ENCODE measurements at places on chromosomes 5 and 9.
A peak's percentile ranks its signal among the peaks of the same experiment; 100 is the strongest.

GRCh38 chr9:121837113-121837961 lies 185.9 kb downstream of the DAB2IP start:
- DNase-seq: peak; percentile 51

GRCh38 chr9:85212887-85213286 lies 528.9 kb downstream of the AGTPBP1 start:
- no peak for DNase-seq

- DNase-seq: no peak
These were observed 55.1 kb downstream of the MPDZ start for GRCh38 chr9:13224366-13224765.

DNA sequence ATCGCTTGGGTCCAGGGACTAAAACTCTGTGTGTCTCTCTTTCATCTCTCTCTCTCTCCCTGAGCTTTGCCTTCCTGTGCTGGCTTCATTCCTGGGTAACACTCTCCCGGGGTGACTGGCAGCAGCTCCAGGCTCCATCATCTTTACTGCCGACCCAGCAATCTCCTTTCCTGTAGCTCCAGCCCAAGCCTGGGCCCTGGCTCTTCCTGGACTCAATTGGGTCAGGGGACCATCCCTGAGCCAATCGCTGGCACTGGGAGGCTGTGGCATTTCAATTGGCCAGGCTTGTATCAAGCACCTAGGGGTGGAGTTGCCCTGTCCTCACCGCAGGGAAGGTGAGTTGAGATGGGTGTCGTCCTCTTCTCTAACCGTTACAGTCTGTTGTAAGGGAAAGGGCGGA lies 31.9 kb downstream of the FAM240B start:
- no peak for DNase-seq

DNA sequence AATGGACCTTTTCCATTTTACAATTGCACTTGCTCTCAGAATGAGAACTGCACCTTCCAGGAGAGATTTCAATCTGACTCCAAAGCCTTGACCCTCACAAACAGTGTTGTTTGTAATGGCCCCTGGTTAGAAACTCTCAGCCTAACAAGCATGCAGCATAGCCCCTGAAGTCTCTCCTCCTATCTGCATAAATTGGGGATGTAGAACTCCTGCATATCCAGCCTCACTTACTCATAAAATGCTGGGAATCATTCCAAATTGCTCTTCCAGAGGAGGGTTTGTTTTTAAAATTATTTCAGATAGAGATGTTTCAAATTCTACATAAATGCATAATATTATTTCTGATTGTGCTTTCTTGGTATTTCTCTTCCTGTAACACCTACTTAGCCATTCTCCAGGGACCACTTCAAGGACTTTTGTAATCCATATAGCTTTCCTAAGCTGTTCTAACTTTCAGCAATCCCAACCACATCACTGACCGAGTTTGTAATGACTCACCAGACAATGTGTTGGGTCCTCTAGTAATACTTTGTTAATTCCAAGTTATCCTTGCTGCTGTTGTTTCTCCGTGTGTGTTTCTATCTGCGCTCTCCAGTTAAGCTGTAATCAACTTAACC lies 143.8 kb upstream of the CCDC152 start:
- no peak for DNase-seq

DNA sequence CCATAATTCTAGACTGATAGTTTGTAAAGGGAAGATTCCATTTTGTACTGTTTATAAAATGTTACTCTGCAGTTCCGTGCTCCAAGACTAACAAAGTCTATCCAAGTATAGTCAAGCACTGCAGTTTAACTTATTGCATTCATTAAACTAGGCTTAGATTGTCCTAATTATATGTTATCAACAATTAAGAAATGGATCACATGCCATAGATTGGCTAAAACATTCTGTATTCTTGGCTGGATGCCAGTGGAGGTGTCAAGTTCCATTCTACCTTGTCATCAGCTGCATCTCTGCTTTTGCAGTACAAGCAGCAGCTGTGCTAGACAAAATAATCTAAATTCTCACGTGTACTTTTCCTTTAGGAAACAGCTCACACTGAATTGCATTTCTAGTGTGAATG lies 69.4 kb upstream of the MEF2C start:
- no peak for DNase-seq

GRCh38 chr5:102249381-102249780 lies 46.7 kb downstream of the SLCO4C1 start:
- DNase-seq: no peak

- no peak for DNase-seq
These were observed 64.3 kb upstream of the NAA35 start for GRCh38 chr9:85876628-85877027.

- no peak for DNase-seq
These were observed 2.4 kb downstream of the ANKRD31 start for GRCh38 chr5:75234251-75234650.

DNA sequence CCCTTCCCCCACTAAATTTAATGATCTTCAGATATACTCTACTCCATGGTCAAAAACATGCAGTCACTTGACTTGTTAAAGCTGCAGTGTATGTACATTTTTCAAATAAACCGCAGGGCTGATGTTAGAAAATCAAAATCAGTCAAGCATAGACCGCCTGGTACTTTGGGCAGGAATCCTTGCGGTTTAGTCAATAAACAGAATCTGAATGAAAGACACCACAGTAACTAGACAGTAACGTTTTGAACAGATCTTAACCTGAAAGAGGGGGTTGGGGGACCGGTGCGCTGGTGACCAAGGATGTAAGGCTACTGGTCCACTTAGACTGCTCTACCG lies 188.8 kb downstream of the BNC2 start:
- no peak for DNase-seq

GRCh38 chr9:27539479-27540441 lies 10.1 kb upstream of the MOB3B start:
- no peak for DNase-seq

GRCh38 chr5:122745597-122745996 lies 29.3 kb upstream of the SNX2 start:
- no peak for DNase-seq

GRCh38 chr9:110655754-110656641 lies 12.6 kb upstream of the MUSK start:
- no peak for DNase-seq

GRCh38 chr5:69103521-69103920 lies 9.7 kb downstream of the SLC30A5 start:
- DNase-seq: no peak

DNA sequence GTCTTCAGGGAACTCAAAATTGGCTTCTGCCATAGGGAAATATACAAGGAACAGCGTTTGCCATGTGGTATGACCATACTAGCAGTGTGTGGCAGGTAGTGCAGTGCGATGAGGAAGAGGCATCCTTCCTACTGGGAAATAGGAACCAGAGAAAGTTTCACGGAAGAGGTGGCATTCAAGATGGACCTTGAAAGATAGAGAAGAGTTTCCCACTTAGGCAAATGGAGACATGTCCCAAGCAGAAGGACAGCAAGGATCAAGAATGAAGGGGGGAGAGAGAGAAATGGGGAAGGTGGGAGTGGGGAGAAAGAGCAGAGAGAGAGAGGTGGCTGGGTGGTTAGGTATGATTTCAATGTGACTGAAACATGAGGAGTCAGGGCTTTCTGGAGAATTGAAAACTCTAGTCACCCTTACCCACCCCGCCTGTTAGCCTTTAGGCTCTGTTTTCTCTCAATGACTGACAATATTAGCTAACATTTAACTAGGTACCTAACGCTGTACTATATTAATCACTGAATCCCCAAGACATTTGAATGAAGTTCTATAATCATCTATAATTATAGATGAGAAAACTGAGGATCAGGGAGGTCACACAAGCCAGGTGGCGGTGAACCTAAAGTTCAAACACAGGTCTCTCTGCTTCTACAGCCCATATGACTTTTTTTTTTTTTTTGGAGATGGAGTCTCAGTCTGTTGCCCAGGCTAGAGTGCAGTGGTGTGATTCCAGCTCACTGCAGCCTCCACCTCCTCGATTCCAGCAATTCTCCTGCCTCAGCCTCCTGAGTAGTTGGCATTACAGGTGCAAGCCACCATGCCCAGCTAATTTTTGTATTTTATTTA lies 171.3 kb downstream of the NR3C1 start:
- DNase-seq: no peak

DNA sequence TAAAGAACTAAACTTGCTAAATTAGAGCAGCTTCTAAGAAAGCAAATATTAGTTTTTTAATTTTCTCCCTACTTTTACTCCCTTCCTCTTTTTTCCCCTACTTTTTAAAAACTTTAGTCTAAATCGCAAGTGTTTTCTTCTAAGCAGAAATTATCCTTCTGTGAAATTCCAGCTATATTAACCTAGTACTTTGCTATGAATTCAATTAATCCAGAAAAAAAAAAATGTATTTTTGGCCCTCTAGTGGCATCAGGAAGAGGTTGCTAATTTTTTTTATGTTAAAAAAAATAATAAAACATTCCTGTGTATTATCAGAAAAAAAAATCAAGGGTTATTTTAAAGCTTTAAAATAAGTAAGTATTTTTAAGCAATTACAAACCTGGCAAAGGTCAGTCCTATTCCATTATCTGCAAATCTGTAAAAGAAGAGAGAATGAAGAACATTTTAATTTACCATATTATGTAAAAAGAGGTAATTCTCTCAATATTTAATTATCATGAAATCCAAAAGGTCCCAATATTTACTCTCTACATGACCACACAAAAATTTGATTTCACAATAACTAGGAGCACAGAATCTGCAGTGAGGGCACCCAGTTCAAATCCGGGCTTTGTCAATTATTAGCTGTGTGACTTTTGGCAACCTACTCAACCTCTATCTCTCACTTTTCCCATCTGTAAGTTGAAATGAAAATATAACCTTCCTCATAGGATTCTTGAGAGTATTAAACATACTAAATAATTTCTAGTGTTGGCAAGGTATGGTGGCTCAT lies 52.0 kb downstream of the CEMIP2 start:
- no peak for DNase-seq

DNA sequence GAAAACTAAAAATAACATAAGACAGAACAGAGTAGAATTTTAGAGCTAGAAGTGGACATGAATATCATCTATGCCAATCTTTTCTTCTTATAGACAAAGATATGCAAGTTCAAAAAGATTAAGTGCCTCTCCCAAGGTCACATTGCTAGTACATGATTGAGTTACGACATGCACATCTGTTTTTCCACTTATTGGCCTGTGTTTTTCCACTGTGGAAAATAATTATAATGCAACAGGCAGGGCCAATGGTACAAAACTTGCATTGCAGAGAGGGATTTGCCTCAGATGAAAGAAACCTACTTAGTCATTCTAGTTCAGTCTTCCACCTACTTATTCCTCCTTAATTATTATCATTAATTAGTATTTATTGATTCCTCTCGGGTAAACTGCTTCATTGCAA lies 407.8 kb upstream of the SGCD start:
- DNase-seq: no peak

- DNase-seq: no peak
These were observed 148.0 kb downstream of the RORB start for GRCh38 chr9:74645007-74645639.

- no peak for DNase-seq
These were observed 4.4 kb downstream of the IL9 start for GRCh38 chr5:135891268-135891667.
